ENCODE measurements at places on chromosomes 4 and X.

DNA sequence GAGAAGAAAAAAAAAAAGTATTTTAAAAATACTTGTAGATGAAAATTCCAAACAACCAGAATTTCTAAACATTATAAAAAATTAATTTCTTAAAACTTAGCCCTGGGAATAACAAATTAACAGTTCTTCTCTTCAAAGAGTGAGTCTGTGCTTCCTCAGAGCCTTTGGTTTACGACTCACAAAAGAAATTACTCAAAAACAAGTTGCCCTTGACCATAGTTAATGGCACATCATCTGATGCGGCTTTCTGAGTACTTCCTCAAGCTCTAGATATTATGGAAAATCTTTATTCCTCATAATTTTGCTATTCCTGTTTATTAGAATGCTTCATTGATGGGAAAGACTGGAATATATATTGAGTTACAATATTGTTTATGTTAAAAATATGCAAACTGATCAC is 23.7 kb downstream of the TAPT1 start:
- no peak for DNase-seq

- DNase-seq: no peak
Measured at GRCh38 chr4:55351824-55352223, 5.8 kb downstream of the SRD5A3 start.

- no peak for DNase-seq
Measured at GRCh38 chrX:103356130-103356798, at the start of gene TCEAL9. Gene TCEAL9 (plus strand): TSS chrX:103356506. CDS start chrX:103357685, 1,179 bp downstream.

- no peak for DNase-seq
Measured at GRCh38 chr4:169100670-169101101, 90.6 kb upstream of the CBR4 start.

GRCh38 chr4:2289955-2290333 is 28.0 kb upstream of the MXD4 start:
- DNase-seq: no peak

- DNase-seq: no peak
Measured at GRCh38 chr4:131044368-131044767, 1948.4 kb downstream of the C4orf33 start.

DNA sequence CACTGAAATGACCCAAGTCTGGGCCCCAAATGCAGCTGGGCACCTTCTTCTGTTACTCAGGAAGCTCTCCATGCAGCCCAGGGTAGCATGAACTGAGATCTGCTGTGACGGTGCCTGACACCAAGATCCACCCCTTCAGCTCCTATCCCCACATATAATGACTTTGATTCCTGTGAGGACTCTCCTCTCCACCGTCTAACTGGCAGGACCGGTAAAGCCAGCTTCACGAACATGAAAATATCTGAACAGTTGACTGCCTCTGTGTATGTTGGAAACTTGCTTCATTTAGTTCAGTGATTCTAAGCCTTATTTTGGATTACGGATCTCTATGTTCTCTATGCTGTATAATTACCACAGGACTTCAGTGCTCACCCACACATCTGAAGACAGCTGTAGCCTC is 115.5 kb upstream of the TMEM150C start:
- DNase-seq: no peak

GRCh38 chr4:24605216-24605615 is 20.9 kb upstream of the DHX15 start:
- DNase-seq: no peak

- peak; percentile 9 for DNase-seq
Measured at GRCh38 chr4:54683616-54684346, 26.0 kb downstream of the KIT start.

DNA sequence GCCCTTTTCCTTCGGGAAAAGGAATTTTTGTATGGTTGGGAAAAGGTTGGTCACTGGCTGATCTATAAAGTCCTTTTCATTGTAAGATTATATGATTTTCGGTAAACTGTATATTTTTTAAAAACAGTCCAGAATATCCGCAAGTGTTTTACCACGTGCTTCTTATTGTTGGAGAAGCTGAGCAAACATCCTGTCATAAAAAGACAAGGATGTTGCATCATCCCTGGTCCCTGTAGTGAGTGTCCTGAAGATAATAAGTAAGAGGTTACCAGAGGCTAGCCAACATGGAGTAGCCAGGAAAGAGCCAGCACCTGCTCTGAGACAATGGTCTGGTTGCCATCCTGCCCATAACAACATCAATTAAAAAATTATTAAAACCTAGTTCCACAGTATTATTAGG is 5.1 kb downstream of the CXCL9 start:
- no peak for DNase-seq

DNA sequence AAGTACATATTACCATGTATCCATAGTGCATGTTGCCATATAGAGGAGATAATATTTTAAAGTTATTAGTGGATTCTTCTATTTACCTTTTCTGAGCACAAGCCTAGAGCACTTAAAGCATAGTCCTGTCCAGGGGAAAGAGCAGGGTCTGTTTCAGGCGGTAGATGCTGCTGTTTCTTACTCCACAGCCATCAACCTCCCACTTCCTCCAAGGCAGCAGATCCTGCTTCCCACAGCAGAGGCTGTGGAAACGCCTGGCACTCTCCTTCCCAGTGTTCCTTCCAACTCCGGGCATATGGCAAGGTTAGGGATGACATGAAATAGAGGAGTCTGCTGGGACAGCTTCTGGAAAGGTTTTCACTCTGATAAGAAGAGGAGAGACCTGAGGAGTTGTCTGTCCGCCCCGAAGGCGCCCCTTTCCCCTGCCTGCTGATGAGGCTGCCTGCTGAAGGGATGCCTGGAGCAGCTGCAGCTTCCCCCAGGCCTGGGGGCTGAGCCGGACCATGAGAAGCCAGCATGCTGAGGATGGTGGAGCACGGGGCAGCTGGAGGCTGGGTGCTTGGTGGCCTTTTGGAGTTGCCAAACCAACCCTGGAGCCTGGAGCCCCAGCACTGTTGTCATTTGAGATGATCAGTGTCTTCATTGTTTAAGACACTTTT is 43.9 kb upstream of the SLC25A4 start:
- DNase-seq: no peak

GRCh38 chr4:102500696-102501446 is at the start of gene NFKB1:
Gene NFKB1 (plus strand): TSS chr4:102501359. CDS start chr4:102525519, 24,160 bp downstream.
- DNase-seq: peak; percentile 79

DNA sequence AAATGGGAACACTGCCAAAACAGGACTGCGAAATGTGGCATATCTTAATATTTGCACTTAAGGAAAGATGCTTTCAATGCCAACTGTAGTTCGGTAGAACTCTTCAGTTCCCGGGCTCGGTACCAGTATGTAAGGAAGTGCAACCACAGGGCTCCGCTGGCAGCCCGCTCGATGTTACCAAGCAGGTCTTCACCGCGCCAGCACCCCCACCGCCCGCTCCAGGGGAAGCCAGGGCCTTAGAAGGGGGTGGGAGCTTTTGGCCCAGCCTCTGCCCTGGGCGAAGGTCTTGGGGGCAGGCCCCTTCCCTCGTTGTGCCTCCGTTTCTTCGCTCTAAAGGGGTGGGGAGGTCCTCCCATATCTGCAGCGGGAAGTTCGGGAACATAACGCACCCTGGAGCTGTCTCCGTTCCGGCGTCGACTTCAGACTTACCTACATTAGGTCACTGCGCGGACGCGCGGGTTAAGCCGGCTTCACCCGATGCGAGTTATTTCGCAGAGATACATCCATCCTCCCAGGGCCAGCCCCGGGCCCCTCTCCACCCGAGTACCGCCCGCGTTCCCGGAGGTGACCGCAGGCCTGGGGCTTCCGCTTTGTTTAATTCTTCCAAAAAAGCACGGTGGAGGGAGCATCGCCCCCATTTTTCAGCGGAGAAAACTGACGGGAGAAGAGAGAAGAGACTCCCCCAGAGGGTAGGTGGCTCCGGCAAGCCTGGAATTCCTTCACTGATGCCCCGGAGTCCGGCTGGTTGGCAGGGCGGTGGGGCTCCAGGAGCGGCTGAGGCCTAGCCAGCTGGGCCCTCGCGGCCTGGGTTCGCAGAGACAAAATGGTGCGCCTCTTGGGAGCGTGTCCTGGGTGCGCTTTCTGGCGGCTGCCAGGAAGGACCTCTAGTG is 1.0 kb upstream of the HMX1 start:
- no peak for DNase-seq

- DNase-seq: no peak
Measured at GRCh38 chr4:38009421-38009820, 49.2 kb downstream of the PTTG2 start.

GRCh38 chr4:89509708-89510281 is 202.2 kb upstream of the GPRIN3 start:
- DNase-seq: no peak

GRCh38 chr4:102537269-102537668 is 36.1 kb downstream of the NFKB1 start:
- no peak for DNase-seq

GRCh38 chr4:126907389-126907788 is 725.4 kb upstream of the INTU start:
- no peak for DNase-seq

DNA sequence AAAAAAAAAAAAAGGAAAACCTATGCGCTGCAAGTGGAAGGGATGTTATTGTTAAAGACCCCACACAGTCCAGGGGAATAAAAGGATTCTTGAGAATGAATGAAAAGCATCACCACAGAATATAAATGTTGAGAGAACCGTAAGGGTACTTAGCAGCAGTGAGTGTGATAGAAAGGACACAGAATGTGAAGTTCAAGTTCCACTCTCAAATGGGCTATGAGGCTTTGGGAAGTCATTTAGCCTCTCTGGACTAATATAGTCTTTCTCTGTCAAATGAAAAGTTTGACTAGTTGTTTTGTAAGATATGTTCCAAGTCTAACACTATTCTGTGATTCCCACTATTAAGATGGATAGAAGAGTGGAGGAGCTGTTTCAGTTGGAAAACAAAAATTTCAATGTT is 35.8 kb upstream of the MAML3 start:
- no peak for DNase-seq

GRCh38 chr4:151045907-151046306 is 30.8 kb upstream of the LRBA start:
- DNase-seq: no peak

DNA sequence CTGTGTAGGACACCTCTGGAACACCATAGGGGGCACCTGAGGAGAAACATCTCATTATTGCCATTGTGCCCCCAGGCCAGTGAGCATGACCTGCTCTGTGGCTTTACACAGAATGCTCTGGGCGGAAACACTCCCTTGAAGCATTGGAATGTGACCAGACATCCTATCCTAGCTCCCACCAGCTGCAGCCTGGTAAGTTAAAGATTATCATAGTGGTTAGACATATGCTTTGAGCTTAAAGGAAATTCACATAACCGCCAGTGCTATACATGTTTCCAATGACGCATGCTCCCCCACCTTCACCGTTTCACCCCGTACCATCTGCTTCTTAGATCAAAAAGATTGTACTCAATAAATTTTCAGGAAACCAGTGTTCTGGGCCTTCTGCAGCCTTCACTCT is 217.7 kb upstream of the CENPE start:
- no peak for DNase-seq

- DNase-seq: no peak
Measured at GRCh38 chr4:61011051-61011450, 189.1 kb upstream of the ADGRL3 start.

DNA sequence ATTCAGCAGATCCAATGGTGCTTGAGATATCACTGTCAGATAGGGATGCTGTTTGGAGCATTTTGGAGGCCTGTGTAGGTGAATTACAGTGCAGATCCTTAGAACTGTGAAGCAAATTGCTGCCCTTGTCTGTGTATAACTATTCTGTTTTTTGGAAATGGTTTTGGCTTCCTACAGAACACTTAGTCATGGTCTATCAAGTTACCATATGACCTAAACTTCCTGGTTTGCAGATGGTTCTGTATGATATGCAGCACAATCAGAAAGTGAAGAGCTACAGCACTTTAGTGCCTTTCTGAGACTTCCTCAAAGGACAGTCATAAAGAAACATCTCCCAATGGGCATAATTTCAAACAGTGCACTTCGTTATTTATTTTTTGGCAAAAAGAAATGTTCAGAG is 688.6 kb downstream of the SH3BGRL start:
- no peak for DNase-seq

- no peak for DNase-seq
Measured at GRCh38 chr4:166078955-166079354, 205.9 kb downstream of the TLL1 start.

DNA sequence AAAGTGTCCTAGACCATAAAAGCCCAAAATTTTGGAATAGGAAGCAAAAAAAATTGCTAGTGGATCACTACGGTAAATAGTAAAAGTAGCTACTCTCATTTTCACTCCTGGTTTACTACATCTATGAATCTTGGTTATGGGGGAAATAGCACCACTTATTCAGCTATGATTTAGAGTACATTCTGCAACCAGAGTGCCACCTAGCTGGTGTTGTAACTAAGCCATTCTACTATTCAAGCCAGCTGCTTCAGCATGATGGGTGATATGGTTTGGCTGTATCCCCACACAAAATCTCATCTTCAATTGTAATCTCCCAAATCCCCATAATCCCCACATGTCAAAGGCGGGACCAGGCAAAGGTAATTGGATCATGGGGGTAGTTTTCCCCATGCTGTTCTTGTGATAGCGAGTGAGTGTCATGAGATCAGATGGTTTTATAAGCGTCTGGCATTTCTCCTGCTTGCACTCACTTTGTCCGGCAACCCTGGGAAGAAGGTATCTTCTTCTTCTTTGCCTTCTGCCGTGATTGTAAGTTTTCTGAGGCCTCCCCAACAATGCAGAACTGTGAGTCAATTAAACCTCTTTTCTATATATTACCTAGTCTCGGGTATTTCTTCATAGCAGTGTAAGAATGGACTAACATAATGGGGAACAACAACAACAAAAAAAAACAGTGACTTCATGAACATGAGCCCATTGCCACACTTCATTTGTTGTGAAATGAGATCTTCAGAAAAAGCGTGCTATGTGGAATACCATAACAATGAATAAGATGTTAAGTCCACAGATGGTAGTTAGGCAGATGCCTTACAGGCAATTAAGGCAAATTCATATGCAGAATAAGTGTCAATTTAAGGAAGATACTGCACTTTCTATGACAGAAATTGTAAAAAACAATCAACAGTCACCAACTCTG is 280.1 kb downstream of the PABPC4L start:
- no peak for DNase-seq
